Stimulated activated CD4-positive, alpha-beta T cell treated with anti-CD3 and anti-CD28 coated beads, Interleukin-2, amount 100 ng/mL, for 48 hours (primary cell): ENCODE measurements at places on chromosomes 4 and X.

DNA sequence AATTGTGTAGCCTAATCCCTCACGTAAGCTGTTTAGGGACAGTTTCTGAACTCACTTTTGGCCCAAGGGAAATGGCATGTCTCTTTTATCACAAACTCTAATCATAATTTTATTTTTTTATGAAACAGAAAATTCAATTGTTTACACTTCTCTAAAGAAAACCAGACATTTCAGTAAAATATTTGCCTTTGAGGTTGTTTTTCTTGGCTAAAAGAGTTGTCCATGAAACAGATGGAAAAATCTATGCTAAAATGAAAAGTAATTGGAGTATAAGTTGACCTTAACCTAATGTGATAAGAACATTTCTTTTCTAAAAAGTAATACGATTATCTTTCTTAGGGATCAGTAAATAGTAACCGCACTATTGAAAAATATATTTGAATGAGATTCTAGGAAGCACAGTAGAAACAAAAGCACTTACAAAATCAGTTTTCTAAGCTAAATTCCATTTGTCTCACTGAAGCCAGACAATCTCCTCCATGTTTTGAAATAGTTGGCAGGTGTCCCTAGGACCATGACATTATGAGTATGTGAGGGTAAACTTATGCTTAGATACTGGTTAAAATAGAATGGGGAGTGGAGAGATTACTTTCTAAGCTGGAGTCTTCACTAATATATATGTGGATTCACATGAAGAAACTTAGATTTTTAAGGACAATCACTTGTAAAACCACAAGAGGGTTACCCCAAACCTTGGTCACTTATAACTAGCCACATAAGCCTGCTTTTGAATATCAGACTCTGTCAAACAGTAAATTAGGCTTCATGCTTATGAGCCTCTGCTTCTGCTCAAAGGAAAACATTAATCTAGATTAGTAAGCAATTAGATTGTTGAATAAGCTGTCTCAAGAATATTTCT, 20.1 kb upstream of the TET2 start:
- no peak for DNase-seq

- DNase-seq: no peak
These were observed 475.5 kb upstream of the ADGRL3 start for GRCh38 chr4:60724623-60725022.

DNA sequence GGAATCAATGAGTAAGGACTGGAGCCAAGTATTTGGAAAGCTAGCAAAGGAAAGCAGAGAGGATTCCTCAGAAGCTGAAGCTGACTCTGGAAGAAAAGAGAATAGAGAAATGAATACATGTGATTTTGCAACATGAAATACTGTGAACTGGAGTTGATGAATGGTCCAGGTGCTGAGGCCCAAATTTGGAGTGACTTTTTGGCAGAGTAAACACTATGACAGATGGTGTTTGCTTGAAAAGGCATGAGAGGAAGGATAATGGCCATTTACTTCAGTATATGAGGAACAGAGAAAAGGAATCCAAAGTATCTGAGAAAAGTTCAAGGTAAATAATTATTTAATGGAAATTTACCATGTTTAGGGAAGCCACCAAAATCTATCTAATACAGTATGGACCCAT, 236.7 kb downstream of the SLITRK2 start:
- DNase-seq: no peak

DNA sequence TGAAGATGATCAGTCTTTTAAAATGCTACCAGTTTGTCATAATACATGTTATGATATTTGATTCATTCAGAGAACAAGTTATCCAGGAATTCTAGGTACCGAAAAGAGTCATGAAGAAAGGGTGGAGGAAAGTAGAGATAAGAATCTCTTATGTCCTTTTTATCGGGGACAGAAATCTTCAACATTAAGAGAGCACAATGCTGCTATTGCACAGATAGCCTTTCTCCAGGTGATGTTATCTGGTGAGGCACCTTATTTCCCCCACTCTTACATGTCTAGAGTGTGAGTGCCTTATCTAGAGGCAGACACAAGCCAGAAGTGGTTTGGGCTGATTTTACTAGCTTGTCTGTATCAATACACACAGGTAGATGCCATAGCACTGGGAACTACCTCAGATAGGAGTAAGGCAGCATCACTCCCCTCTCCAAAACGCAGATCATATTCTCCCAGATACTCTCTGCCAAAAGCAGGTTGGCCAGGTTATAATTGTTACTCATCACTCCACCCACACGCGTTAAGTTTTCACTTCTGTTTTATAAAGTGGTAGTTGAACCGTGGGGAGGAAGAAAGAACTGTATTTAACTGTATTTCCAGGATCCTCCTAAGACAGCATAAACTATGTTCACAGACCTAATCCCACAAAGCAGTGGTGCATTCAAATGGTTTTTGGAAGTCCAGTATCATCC, 38.4 kb downstream of the AREG start:
- DNase-seq: no peak

DNA sequence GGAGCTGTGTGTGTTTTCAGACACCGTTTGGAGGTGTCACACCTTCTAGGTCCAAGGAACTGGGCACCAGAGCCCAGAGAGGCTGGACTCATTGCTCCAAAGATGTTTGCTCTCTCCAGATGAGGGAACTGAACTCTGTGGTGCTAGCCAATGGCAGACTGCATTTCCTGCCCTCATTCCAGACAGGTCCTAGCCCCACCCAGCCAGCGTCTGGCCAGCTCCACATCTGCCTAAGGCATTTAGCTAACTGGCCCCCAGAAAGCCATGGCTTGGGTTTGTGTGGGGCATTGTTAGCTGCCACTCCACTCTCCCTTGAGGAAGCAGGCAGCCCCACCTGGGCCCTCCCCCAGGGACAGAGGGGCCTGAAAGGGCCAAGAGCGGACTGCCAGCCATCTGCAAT, 11.4 kb downstream of the FGD1 start:
- DNase-seq: no peak

GRCh38 chr4:76624241-76624681, 189.2 kb downstream of the SHROOM3 start:
- no peak for DNase-seq

- no peak for DNase-seq
These were observed 223.7 kb downstream of the COL25A1 start for GRCh38 chr4:109078724-109079123.

GRCh38 chr4:3295837-3296624, 3.2 kb downstream of the RGS12 start:
- no peak for DNase-seq

- DNase-seq: no peak
These were observed 661 bp downstream of the SPIN4 start for GRCh38 chrX:63350465-63350877.

- no peak for DNase-seq
These were observed 5.5 kb downstream of the ATP10D start for GRCh38 chr4:47490550-47490949.

DNA sequence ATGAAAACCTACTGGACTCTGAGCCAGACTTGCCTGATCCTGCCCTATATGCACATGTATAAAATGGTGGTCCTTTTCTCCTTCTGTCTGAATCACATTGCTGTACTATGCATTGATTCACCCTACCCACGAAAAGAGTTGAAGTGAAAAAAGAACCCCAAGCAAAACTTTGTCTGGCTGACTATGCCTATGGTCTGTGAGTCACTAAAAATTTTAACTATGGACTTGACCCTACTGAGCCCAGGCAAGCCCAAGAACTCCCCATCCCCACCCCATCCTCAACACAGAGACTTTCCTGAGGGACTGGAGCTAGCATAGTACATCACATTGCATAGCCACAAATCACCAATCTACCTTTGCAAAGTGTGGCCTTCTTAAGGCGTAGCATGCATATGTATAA, 116.6 kb upstream of the TENM3 start:
- DNase-seq: no peak

- DNase-seq: no peak
These were observed 202.0 kb downstream of the DCLK2 start for GRCh38 chr4:150280081-150280895.

GRCh38 chr4:73257651-73258435, 755 bp downstream of the ANKRD17 start:
- peak; percentile 17 for DNase-seq

- DNase-seq: no peak
These were observed 28.0 kb upstream of the ZNF280C start for GRCh38 chrX:130296743-130297142.

DNA sequence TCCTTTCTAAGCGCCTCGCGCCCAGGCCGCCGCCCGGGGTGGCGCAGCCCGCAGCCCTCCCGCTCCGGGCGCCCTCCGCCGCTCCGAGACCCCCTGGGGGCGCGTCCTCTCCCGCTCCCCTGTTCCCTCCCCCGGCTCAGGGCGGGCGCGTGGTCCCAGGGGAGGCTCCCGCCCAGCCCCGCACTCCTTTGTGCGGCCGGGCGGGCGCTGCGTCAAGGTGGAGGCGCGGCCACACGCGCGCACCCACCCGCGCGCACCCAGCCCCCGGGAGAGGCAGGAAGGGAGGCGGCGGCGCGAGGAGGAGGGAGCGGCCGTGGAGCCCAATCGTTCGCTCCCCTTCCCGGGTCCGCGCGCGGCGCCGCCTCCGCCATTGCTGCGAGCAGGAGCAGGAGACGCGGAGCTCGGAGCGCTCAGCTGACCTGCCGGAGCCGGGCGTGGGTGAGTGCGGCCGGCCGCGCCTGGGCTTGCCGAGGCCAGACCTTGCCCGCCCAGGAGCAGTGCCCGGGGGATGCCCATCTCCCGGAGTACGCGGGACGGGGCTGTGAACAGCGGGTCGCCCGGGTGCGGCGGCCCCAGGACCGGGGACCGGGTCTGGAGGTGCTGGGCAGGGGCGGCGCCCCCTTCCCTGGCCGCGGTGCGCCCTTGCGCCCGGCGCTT, at the start of gene NSG1:
Gene NSG1 (plus strand): TSS at position 367 of the 657 bp plus-strand sequence. CDS start 528 bp downstream, outside the sequence.
- DNase-seq: peak; percentile 35

DNA sequence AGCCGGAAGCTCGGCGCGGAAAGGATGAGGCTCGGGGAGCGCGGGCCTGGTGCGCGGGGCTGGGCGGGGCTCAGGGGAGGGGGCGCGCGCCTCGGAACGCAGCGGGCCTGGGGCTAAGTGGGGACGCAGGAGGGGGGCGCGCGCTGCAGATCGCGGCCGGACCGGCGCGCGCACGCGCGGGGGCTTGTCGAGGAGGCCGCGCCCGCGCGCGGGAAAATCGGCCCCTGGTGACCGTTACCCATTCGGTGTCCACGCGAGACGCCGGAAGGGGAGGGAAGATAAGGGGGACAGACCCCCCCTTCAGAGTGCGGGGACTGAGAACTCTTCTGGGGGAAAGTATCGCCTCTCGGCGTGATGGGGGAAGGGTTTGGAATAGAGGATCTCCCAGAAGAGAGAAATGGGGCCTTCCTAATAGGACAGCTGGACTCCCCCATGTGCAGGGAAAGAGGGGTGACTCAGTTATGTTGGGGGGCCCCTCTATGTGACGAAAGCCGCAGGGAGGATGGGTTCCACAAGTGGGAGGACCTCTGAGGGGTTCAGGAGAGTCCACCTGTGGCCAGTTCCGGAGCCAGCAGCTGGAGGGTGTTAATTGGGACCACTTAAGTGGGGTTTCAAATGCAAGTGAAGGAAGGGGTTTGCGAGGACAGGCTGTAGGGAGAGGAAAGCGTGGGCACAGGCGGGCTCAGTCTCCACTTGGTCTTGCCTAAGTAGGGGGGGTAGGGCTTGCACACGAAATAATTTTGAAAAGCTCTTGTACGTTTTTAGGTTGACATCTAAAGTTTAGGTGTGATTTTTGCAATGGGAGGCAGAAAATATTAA, 584 bp downstream of the SUV39H1 start:
- DNase-seq: peak; percentile 28

DNA sequence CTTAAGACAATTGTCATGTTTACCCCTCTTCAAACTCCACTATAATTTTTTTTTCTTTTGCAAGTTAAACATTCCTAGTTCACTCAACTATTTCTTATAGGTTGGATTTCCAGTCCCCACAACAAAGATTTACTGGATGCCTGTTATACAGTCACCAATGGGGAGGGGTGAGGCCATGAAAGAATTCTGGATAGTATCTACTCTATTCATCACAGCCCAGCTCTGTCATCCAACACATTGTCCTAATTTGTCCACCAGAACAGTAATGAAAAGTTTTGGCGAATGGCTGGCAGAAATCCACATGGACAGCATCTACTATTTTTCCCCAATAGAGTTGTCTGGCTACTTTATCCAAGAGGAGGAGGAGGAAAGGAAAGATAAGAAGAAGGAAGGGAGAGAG, 192.7 kb upstream of the S100G start:
- no peak for DNase-seq

DNA sequence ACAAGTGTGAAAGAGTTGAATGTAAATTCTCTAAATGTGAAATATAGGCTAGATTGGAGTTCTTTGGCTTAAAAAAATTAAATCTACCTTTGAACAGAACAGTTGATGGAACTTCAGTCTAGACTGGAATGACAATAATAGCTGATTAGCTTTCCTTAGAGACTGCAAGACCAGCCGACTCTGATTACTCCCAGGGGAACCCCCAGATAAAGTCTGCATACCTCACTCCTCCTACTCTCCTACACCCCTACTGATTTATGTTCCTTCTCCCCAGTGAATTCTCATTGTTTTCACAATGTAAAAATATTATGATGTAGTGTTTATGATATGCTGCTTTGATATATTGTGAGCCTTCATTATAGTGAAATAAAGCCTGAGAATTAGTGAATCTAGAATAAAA, 241.3 kb downstream of the CFAP299 start:
- no peak for DNase-seq

GRCh38 chrX:12315526-12315925, 177.3 kb downstream of the FRMPD4 start:
- DNase-seq: no peak

GRCh38 chrX:20320461-20321159, 53.9 kb upstream of the RPS6KA3 start:
- no peak for DNase-seq

DNA sequence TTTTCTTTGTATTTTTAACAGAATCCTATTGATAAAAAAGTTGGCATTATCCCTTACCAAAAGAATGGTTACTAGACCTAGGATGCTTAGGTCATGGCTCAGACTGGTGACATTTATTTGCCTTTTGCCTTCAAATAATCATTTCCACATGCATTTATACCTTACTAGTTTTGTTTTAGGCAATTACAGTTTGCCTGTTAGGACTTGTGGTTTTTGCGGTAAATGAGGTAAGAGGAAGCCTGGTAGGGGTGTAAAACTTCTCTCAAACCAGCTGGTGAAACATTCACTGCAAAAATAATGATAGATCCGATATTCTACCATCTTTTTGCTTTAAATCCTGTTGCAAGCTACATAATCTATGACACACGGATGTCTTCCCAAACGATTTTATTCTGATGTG, 12.1 kb downstream of the LAMP2 start:
- DNase-seq: no peak
